Endothelial cell (in vitro differentiated cells): ENCODE measurements at places on chromosomes 5 and 9.

DNA sequence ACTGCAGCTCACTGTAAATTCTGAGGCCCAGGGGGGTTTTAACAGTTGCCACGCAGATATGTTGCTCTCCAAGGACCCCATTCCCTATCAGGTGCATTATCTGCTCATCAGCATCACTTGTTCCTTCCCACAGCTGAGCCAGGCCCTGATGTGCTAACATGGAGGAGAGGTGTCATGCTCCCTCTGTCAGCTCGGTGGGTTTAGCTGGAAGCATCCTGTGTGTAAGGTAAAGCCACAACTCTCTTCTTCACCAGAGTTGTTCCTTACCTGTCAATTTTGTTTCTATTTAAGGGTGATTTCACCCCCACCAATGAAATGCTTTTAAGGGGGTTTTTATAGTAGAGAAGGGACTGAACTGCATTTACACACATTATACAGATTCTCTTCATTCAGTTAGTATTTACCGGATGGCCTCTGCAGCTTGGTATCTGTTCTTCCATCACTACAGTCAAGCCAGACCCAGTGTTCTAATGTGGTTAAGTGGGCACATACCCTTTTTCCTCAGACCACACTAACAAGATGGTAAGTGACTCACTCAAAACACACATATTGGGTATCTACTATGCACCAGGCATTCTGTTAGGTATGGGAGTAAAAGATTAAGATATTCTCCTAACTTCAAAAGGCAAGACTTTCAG lies 205.4 kb downstream of the DCP2 start:
- no peak for DNase-seq

DNA sequence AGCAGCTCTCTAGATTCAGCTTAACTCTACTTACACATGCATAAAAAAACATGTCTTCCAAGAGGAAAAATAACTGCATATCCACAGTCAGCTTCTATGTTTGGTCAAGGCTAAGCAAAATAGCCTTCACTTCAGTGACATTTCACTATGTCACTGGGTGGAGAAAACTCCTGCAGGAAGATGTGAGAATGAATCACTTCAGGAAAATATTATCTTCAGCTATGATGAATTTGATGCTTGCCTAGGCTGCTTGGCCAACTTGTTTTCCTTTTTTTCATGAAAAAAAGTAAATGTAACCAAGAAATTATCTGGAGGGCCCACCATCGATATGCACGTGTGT lies 143.0 kb upstream of the ZNF608 start:
- DNase-seq, result no peak

DNA sequence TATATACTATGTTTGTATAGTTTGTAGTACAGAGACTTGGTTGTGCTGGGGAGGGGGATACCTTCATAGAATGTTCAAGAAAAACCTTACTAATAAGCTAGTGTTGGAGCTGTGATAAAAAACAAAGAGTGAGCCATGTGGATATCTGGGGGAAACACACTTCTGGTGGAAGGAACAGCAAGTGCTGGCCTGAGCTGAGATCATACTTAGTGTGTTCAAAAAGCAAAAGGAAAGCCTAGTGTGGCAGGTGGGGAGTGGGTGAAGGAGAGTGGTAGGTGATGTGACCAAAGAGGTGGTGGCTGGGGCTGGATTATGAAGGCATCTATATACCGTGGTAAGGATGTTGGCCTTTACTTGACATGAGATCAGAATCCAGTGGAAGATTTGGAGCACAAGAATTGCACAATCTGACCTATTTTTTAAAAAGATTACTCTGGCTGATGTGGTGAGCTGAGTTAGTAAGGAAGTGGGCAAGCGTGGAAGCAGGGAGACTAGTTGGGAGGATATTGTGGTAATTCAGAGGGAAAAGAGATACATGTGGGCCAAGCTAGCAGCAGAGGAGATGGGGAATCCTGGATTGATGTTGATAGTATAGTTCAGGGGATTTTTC lies 26.6 kb downstream of the PALM2AKAP2 start:
- no peak for DNase-seq

GRCh38 chr5:62231576-62231975 lies 74.4 kb upstream of the KIF2A start:
- no peak for DNase-seq

DNA sequence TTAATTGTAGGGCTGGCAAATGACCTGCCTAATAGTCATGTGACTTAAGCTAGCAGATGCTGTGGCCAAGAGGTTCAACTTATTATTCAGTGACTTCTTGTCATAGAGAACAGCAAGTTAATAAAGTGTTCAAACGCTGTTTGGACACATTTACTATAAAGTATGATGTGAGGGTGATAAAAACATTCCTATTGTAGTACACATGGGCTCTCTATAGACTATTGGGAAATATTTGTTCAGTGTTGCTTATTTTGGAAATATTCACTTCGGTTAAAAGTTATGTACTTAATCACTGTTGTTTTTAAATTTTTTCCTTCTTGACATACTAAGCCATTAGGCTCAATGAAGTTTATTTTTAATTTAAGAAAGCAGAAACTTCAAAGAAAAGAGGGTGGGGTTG lies 345.0 kb downstream of the NNT start:
- no peak for DNase-seq
